ENCODE measurements at places on chromosomes 11 and 22.
A peak's percentile ranks its signal among the peaks of the same experiment; 100 is the strongest.

DNA sequence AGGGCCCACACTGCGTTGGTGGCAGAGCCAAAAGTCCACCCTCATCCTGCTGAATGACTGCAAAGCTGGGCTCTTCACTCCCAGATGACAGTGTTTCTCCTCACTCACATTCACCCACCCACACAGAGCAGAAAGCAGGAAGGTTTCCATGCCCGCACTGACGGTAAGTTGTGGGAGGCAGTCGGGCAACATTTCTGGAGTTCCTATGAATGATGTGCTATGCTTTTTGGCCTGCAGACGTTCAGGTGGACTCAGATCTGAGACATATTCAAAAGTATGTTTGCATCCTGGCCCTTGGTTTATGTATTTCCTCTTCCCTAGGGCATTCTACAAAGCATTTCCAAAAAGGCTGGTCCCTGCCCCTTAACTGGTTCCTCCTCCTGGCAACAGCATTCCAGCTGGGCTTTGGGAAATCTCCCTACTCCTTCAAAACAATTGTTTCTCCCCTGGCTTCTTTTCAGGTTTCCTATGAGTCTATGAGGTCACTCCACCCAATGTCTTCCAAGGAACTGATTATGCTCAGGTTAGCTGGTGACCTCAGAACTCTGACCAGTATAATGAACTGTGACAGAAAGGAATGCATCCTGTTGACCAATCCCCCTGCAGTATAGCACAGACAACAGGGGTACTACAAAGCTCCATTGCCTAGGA, 36.4 kb downstream of the PACSIN2 start:
- no peak for DNase-seq

DNA sequence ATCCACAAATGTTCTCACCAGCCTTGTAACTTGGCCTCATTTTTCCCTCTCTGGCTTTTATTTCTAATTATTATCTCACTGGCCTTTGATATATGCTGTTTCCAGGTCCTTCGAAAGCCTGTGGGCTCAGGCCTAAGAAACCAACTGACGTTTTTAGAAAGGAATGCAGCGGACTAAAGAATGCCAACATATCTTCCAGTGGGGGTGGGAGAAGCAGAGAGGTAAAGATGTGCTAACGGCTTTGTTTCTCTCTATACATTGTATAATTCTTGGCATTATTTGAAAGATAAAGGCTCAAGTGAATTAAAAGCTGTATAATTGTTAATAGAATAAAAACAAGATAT, 28.2 kb downstream of the OR6Q1 start:
- no peak for DNase-seq

DNA sequence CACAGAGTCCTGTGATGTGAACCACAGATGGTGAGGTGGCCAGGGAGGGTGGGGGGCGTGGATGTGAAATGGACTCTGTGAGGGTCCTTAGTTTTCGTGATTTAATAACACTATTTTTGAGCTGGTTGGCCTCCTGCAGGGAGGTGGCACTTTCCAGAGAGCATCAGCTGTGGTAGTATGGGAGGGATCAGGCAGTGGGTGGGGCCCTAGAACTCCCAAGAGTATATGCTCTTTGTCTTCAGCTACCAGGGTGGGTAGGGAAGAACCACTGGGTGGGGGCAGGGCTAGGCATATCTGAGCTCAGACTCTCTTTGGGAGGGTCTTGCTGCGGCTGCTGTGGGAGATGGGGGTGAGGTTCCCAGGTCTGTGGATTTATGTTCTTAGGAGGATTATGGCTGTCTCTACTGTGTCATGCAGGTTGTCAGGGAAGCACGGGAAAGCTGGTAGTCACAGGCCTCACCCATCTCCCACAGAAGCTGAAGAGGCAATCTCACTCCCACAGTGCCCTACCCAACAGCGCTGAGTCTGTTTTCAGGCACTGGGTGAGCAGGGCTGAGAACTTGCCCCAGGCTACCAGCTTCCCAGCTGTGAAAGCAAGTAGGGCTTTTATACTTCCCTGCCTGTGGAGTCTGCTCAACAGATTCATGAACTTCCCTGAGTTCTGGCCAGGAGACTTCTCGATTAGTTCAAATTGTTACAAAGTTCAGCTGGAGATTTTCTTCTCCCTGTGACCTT, 47.9 kb upstream of the SNX19 start:
- DNase-seq = no peak

DNA sequence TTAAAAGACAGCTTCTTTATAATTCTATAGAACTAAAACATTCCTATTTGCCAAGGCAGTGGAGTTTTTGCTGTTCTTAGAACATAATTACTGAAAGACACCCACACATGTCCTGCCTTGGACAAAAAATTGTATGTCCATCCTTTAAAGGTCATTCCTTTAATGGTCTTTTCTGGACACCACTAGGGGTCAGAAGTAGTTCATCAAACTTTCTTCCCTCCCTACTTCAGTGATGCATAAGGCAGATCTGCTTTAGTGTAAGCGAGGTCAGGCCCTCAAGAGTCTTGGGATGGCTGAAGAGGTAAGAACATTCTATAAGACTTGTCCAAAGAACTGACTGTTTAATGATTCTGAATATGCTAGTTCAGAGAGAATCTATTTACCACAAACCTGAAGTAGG, 4.3 kb upstream of the OR51V1 start:
- peak; percentile 26 for DNase-seq

DNA sequence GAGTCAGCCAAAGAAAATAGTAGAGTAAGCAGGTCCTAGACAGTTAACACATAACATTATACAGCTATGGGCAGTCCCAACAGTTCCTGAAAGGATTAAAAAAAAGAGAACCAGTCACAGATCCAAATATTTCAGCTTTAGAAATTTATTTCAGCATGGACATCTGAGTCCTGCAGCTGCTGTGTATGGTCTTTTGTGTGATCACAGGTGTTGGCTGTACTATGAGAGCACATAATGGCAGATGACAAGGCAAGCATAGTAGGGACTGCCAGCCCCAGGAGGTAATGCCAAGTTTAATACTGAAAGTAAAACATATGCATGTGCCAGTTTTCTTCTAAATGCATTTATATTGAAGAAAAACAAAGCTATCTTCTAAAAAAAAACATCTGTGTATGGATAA, 158.1 kb downstream of the GRIA4 start:
- no peak for DNase-seq

GRCh38 chr22:29737251-29738117, 17.7 kb downstream of the CABP7 start:
- DNase-seq = no peak

DNA sequence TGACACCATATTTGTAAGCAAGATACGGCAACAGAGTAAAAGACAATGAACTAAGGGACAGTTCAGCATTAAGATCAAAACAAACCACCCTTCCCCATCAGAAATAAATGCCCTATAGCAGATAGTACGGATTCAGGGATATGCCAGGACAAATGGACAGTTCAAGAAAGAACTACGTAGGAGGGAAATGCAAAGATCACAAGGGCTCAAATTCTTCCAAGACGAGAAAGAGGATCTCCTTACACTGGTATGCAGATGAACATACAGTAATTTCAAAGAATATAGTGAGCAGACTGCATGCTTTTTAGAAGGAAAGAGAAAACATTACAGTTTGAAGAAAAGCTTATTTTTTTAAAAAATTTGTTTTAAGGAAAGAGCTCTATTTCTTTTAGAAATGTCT, 124.7 kb upstream of the APOA1 start:
- no peak for DNase-seq

- DNase-seq = peak; percentile 64
Measured at GRCh38 chr11:118996926-118997626, 862 bp upstream of the CENATAC start.

DNA sequence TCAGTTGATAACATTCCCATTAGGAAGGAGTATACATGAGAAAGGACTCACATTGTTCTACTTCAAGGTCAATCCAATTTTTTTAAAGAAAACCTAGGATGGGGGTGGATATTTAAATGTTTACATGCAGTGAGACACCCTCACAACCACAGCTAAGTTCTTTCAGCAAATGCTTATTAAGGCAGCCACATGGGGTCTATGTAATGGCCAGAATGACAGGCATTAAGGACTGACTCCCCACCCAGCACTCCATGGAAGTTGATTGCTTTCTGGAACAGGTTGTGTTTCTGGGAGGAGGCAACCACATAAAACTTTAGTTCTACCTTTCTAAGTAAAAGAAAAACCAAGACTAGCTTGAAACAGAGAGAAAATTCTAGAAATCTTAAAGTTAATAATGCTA, 662.0 kb upstream of the CCDC90B start:
- no peak for DNase-seq

- peak; percentile 41 for DNase-seq
Measured at GRCh38 chr11:18802381-18803257, 11.0 kb upstream of the PTPN5 start.

- DNase-seq = peak; percentile 7
Measured at GRCh38 chr11:10407055-10407454, 48.0 kb upstream of the AMPD3 start.

- DNase-seq = no peak
Measured at GRCh38 chr11:38365274-38365673, 1767.2 kb upstream of the RAG2 start.

GRCh38 chr11:130573767-130574166, 125.3 kb downstream of the ADAMTS15 start:
- no peak for DNase-seq

- no peak for DNase-seq
Measured at GRCh38 chr22:40838486-40838885, 18.0 kb downstream of the ST13 start.

DNA sequence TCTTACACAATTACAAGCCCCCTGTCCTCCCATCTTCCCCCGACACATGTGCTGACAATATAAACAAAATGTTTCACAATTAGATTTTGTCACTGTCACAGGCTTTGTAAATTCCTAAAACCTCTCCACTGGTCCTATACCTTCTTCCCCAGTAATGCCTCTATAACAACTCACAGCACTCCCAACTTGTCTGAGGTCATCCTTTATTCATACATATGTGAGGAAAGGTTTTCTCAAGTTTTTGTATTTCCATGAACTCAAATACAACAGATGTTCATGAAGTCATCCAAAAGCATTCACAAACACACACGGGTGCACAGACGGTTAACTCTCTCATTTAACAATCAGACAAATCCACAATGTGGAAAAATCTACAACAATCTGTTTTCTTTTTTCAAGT, 1.9 kb downstream of the OR52H1 start:
- no peak for DNase-seq

DNA sequence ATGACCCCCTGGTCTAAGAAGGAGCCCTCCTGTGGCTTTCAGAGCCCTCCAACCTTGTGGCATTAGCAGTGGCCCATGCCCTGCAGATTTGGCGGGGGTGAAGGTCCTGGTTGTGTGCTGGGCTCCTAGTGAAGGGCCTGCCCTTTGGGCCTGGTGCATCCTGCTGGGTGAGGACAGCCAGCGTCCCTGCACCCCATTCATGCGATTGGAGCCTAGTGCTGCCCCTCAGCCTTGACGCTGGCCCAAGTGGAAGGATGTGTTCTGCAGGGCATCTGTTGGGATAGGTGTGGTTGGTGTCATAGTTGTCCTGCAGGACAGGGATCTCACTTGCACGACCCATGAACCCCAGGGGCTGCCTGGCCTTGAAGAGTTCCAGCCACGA, 28.1 kb upstream of the DGCR8 start:
- no peak for DNase-seq

DNA sequence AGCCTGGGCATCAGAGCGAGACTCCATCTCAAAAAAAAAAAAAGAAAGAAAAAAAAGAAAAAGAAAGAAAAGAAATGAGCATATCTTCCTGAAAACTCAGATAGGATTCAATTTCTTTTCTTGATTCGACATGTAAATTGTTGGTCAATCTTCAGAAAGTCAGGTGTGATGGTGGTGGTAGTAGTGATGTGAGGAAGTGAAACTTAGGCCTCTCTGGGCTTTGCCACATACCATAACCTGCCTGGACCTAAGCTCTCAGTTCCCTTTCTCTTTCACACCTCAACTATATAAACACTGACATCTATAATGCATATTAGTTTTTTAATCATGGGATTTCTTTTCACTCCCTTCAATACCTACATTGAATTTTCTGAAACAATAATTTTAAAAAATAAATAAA, 98.0 kb upstream of the TBCEL start:
- no peak for DNase-seq

GRCh38 chr11:102476069-102476468, 23.5 kb upstream of the TMEM123 start:
- DNase-seq = no peak

DNA sequence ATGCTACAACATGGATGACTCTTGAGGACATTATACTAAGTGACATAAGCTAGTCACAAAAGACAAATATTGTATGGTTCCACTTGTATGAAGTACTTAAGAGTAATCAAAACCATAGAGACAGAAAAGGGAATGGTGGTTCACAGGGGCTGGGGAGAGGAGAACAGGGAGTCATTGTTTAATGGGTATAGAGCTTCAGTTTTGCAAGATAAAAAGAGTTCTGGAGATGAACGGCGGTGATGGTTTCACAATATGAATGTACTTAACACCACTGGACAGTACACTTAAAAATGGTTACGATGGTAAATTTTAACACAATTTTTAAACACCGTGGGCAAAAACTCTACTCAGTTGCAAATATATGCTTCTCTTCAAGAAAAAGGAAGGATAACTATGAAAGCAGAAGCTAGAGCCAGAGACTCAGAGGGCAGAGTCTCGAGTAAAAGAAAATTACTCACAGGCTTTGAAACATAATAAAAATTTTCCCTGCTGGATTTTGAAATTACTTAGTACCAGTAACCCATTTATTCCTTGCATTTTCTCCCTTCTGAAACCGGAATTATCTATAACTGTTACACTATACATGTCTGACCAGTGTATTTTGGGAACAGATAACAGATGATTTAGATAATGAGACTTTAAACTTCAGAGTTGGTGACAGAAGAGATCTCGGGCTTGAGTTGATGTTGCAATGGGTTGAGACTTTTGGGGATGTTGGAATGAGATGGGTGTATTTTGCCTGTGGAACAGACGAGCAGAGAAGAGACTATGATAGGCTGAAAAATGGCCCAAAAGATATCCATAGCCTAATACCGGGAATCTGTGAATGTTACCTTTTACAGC, 15.0 kb downstream of the MRTFA start:
- DNase-seq = peak; percentile 78

DNA sequence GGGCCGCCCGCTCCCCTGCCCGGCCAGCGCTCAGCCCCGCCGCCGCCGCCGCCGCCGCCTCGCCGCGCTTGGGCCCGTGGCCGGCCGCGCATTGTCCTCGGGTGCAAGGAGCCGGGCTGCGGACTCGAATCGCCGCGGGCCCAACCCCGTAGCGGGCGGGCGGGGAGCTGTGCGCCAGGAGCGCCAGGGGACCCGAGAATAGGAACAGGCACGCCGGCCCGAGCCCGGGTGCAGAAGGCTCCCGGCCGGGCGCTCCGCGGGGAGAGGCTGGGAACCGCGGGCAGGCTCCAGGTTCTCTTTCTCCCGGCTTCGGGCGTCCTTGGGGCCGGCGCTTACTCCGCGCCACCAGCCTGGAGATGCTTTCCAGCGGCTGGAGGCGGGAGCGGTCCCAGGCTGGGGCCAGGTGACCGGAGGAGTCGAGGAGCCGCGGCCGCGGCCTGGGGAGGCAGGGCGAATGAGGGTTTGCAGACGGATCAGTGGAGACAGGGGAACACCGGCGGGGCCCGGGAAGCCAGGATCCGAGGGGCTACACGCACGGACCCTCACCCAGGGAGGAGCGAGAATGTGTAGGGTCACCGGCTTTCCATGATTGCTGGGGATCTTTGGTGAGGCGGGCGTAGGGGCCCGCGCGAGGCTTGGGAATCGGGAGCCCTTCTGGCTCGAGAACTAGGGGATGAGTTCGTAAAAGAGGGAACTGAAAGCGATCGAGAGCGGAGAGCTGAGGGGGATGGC, 726 bp downstream of the PKNOX2 start:
- peak; percentile 11 for DNase-seq
